Frontal cortex (tissue), 4 donors: ENCODE measurements at places on chromosomes 5 and 9.

DNA sequence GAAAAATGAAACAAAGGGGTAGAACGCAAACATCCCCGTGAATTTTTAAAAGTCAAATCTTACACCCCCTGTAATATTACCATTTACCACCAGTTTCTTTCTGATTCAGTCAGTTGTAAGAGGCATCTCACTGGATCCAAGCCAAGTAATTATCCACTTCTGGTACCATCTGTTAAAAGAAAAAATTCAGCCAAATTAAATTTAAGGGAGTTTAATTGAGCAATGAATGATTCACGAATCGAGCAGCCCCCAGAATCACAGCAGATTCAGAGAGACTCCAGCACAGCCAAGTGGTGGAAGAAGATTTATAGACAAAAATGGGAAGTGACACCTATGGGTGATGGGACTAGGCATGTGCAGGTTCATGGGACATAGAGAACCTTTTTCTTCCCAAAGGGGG, 29.9 kb upstream of the MTMR12 start:
- no peak for DNase-seq

GRCh38 chr5:96687812-96688453, 25.8 kb downstream of the CAST start:
- no peak for DNase-seq

DNA sequence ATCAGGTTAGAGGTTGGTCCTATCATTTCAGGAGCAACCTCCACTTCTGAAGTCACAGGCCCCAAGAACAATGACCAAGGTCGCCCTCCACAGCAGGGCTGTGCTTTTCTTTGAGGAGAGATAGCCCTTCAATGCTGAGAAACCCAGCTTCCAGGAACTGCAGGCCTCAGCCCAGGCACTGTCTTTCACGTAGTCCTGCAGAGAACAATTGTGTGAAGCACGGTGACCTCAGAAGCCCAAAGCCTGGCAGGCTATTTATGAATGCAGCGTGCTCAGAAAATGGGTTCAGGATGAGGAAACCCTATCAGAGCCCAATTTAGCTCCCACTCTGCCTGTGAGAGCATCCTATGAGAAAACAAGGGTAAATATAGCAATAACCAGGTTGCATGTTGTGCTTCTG, 388.3 kb downstream of the PLK2 start:
- no peak for DNase-seq

- DNase-seq, result no peak
Observed at GRCh38 chr5:39193553-39194465, 25.6 kb downstream of the FYB1 start.

GRCh38 chr5:143979044-143979690, 167.2 kb downstream of the HMHB1 start:
- no peak for DNase-seq

GRCh38 chr9:109150925-109151545, 16.0 kb downstream of the FRRS1L start:
- DNase-seq, result no peak

DNA sequence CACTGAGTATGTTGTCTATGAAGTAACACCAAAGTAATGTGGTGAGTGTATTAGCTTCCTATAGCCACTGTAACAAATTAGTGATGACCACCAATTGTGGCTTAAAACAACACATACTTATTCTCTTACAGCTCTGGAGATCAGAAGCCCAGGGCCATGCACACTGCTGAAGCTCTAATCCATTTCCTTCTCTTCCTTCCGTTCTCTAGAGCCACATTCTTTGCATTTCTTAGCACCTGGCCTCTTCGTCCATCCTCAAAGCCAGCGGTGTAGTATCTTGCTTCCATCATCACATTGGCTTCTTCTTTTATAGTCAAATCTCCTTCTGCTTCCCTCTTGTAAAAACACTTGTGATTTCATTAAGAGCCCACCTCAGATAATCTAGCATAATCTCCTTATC, 230.3 kb upstream of the RFX3 start:
- no peak for DNase-seq

GRCh38 chr9:93821307-93821703, 133.8 kb downstream of the BARX1 start:
- no peak for DNase-seq

GRCh38 chr9:91412941-91413340, 10.7 kb downstream of the NFIL3 start:
- no peak for DNase-seq

DNA sequence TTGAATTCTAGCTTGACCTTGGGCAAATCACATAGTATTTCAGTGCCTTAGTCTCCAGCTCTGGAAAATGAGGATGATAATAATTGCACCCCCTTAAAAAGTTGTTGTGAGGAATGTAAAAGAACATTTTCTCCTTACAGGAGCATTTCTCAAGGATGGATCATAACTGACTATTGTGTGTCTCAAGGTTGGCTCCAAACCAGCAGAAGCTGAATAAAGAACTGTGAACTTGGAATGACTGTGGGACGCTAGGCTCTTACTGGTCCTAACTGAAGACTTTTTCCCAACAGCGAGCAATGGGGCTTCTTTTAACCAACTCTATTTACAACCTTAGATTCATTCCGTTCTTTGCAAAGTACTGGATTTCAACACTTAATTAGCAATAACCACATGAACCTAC, 26.2 kb upstream of the GLRX start:
- no peak for DNase-seq

DNA sequence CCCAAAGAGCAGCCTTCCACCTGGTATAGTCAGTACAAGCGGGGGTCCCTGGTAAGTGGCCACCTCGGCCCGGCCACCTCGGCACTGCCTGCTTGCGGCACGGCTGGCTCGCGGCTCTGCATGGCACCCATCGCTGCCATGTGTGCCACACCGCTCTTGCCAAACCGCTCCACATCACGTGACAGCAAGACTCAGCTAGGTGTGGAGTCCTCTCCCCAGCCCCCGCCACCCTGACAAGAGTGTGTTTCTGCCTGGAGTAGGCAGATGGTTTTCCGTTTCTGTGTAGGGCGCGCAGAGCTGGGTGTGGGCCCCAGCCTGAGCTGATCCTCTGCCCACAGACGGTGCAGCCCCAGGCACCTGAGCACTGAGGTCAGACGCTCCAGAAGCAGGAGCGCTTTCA, 50.5 kb upstream of the FCN2 start:
- no peak for DNase-seq

GRCh38 chr5:23332650-23333251, 174.7 kb upstream of the PRDM9 start:
- DNase-seq, result no peak

GRCh38 chr5:58731641-58732040, 148.8 kb downstream of the RAB3C start:
- DNase-seq, result no peak

- no peak for DNase-seq
Observed at GRCh38 chr9:34996905-34997279, 7.3 kb downstream of the DNAJB5 start.

GRCh38 chr9:136133191-136133958, 14.7 kb upstream of the TMEM250 start:
- DNase-seq, result peak; percentile 81

DNA sequence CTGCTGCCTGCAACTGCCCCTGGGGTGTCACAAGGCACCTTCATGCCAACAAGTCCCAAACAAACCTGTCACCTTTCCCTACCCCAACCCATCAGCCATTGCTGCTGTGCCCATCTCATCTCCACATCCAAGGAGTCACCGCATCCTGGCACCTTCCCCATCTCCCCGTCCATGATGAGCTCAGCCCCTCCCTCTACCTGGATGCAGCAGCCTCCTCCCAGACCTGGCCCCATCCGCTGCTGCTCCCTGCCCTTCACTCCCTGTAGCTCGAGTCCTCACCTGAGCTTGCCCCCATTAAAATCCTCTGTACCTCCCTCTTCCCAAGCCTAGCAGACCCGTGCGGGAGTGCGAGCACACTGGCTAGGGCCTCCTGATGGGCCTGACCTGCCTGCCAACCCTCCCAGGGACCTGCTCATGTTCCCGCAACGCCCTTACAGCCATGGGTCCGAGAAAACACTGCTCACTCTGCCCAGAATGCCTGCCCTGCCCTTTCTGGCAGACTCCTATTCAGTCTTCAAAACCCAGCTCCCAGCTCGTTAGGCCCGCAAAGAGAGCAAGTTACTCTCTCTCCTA, 110.6 kb downstream of the ADAMTS2 start:
- DNase-seq, result no peak

DNA sequence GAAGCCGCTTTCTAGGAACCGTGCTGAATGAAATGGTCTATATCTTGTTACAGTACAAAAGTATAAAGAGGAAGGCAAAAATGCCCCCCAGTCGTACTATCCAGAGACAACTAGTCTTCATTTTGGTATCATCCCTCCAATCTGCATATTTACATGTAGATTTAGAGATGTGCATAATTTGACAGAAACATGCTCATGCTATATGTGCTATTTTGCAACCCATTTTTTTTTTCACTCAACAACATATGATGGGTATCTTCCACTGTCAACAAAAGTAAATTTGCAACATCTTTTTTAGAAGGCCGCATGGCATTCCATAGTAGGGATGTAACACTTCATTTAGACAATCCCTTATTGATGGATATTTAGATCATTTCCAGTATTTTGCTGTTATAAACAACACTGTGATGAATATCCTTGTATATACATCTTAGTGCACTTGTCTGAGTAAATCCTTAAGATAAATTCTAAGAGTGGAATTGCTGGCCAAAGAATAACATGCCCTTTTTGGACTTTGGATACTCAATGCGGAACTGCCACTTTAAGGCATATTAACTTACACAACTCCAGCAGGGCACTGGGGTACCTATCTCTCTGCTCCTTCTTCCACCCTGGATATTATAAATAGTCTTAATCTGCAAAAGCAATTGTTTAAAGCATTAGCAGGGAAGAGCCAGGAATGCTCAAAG, 71.1 kb upstream of the SH3PXD2B start:
- no peak for DNase-seq

- DNase-seq, result no peak
Observed at GRCh38 chr5:173744551-173744950, 128.1 kb upstream of the BOD1 start.

GRCh38 chr9:132241840-132242620, 80.2 kb downstream of the NTNG2 start:
- no peak for DNase-seq

- no peak for DNase-seq
Observed at GRCh38 chr5:566636-567309, 42.5 kb upstream of the SLC9A3 start.

DNA sequence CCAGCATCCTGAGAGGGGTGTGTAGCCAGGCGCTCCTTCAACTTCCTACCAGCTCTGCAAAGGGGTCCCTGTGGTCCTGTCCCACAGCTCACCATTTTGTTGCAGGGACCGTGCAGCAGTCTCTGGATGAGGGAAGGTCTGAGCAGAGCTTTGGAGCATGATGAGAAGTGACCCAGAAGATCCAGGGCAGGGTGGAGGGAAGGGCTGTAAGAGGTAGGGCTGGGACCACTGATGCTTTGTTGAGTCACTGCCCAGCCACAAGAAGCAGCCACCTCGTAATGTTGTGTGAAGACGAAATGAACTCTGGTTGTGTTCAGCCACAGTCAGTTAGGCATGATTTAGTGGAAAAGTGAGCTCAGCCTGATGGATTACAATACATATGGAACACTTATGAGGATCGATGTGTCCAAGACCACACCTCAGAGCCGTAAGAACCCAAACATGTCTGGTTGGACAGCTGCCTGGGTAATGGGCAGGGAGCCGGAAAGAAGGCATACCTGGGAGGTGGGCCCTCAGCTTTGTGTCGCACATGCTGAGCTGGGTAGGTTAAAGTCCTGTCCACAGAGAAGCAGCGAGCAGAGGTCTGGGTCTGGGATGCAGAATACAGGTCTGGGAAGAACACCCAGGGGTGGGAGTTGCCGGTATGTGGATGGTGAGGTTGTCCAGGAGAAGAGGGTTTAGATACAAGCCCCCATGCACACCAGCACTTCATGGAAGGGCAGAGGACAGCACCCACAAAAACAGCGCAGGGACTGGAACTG, 250.1 kb downstream of the GADD45G start:
- DNase-seq, result no peak

- DNase-seq, result no peak
Observed at GRCh38 chr5:131381777-131382176, 117.9 kb downstream of the CDC42SE2 start.

DNA sequence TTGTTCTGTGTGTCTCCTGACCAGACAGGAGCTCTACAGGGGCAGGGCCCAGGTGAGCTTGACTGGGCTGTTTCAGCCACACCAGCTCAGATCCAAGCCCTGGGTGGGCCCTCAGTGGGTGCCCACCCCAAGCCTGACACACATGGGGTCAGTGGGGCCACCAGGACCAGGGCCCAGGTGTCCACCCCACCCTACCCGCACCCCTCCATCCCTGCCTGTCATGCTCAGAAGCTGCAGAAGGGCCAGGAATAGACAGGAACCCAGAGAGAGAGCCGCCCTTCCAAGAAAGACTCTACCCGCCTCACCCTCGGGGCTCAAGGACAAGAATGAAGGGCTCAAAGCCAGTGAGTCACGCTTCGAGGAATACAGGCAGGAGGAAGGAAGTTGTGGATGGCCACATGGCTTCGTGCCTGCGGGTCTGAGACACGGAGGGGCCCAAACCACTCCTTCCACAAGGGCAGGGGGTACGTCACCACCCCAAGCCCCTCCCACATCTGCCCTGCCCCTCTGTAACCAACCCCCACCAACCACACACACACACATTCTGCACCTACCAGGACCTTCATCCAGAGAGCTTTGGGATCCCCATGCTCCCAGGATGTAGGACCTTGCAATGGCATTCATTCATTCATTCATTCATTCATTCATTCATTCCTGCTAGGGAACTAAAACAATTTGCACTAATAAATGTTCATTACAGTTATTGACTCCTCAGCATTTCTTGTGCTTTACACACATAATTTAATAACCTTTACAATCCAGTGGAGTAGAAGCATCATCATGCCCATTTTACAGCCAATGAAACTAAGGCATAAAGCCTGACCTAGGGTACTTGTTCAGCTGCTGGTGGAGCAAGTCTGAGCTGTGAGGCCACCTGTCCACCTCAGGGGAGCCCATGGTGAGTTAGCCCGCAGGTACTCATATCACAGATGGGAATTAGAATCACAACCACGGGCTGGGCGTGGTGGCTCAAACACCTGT, 55.9 kb upstream of the STXBP1 start:
- DNase-seq, result no peak

GRCh38 chr9:4309806-4310205, 9.9 kb upstream of the GLIS3 start:
- no peak for DNase-seq

DNA sequence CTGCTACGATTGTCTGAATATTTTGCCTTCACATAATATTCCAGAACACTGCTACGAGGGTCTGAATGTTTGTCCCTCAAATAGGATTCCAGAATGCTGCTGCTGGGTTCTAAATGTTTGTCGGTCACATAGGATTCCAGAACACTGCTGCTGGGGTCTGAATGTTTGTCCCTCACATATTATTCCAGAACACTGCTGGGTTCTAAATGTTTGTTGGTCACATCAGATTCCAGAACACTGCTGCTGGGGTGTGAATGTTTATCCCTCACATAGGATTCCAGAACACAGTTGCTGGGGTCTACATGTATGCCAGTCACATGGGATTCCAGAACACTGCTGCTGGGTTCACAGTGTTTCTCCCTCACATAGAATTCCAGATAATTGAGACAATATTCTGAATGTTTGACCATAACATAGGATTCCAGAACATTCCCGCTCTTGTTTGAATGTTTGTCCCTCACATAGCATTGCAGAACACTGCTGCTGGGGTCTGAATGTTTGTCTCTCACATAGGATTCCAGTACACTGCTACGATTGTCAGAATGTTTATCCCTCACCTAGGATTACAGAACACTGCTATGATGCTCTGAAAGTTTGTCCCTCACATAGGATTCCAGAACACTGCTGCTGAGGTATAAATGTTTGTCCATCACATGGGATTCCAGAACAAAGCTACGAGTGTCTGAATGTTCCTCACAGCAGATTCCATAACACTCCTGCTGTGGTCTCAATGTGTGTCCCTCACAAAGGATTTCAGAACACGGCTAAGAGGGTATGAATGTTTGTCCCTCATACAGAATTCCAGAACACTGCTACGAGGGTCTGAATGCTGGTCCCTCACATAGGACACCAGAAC, 201.8 kb downstream of the FOXD4L6 start:
- DNase-seq, result no peak
